ENCODE measurements at places on chromosomes 2 and 18.

DNA sequence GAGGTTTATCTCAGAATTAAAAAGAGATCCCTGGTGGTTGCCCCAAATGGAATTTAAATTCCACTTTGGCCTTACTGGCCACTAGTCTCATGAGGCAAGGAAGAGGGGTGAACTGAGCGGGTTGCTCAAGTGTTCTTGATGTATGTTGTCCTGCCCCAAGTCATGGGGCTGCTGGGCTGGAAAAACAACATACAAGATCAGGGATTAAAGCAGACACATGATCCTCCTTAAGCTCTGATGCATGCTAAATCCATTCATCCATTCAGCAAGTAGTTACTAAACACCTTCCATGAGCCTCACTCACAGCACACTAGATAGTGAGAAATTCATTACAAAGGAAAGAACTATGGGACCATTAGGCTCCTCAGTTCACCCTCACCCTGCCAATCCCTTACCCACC lies 196.3 kb downstream of the MREG start:
- DNase-seq = no peak

- DNase-seq = no peak
These were observed 237.6 kb upstream of the UBE2E3 start for GRCh38 chr2:180742801-180743200.

DNA sequence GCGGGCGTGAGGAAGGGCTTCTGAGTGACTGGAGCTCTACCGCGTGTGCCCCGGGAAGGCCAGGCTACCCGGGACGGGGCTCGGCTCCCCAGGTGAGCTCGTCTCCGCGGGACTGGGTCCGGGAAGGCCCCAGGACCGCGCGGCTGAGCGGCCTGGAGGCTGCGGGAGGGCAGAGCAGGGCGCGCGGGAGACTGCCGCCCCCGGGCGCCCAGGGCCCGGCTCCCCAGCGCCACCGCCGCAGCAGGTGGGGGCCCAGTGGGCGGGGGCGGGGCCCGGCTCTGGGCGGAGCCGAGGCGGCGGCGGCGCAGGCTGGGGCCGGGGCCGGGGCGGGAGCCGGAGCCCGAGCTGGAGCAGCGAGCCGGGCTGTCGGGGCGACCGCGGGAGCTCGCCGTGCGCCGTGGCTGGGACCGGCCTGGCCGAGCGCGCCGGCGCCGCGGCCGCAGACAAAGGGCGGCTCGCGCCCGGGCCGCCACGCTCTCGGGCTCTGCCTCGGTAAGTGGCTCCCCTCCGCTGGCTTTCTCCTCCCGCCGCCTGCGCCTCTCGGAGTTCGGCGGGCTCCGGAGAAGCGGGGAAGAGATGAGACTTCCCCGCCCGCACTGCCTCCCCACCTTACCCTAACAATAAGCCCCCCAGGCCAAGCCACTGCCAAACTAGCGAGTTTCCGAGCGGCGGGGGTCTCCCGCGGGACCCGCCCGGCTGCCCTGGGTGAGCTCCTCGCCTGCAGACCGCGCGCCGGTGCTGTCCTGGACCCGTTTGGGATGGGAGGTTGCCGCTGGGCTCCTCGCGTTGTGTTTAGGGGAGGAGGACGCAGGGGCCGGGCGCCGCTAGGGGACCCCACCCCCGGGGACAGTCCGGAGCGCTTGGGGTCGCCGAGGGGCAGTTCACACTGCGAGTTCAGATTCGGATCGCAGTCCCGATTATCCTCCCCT lies at the start of gene MAPK4:
MAPK4 (plus strand) TSS at position 336 of the 929 bp plus-strand sequence. CDS start 103,872 bp downstream, outside the sequence.
- DNase-seq = no peak

- no peak for DNase-seq
These were observed 120.0 kb upstream of the FHL2 start for GRCh38 chr2:105518897-105519296.

GRCh38 chr2:147589127-147589526 lies 255.7 kb upstream of the ACVR2A start:
- no peak for DNase-seq

DNA sequence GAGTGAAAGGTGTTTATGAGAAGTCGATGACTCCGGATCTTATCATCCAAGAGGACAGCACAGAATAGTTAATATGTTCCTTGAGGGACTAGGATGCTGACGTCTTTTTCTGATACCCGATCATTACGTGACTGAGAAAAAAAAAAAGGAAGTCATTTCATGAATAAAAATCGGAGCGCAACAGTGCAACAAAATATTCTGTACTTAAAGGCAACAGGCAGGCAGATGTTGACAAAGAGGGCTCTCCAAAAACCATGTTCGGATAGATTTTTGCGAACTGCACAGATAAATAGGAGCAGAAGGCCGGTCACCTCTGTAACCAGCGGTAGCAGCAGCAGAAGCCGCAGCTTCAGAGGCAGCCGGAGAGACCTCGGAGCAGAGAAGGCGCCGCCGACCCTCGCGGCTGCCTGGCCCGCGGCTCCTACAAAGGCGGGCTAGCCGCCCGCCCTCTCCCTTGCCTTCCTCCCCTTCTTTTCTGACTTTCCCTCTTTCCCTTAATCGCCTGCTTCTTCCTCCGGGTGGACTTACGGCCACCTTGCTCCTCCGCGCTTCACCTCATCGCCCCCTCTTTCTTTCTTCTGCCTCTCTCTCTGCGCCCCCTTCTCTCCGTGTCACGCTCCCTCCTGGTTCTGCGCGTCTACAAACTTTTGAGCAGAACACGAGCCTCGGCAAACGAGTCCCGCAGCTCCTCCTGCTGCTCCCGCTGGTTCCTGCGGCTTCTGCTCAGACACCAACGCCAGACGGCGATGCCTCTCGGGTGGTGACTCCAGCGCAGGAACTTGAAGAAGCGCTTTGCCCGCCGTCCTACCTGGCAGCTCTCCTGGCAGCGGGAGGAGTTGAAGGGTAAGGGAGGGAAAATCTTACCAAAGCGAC lies at the start of gene ADCYAP1:
ADCYAP1 (plus strand) TSS at position 654 of the 873 bp plus-strand sequence. CDS start 516 bp downstream, outside the sequence.
- DNase-seq = no peak

- no peak for DNase-seq
These were observed 198.2 kb upstream of the COPS8 start for GRCh38 chr2:236887531-236887930.

GRCh38 chr18:13382366-13382953 lies 163.9 kb downstream of the LDLRAD4 start:
- no peak for DNase-seq

DNA sequence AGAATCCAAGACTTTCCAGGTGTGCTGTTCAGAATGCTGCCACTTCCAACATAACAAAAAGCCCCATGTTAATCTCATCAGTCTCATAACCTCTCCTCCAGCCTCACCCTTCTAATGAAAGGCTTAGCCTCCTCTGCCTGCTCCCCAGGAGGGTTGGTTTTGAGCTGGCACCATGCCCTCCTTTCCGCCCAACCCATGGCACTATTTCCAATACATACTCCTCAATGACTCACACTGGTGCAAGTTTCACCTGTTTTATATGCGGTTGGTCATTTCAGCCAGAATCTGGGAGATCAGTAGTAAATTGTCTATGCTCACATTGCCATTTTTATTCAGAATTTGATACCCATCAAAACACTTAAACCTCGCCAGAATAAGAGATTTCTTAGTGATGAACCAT lies 157.6 kb upstream of the NRP2 start:
- DNase-seq = no peak

DNA sequence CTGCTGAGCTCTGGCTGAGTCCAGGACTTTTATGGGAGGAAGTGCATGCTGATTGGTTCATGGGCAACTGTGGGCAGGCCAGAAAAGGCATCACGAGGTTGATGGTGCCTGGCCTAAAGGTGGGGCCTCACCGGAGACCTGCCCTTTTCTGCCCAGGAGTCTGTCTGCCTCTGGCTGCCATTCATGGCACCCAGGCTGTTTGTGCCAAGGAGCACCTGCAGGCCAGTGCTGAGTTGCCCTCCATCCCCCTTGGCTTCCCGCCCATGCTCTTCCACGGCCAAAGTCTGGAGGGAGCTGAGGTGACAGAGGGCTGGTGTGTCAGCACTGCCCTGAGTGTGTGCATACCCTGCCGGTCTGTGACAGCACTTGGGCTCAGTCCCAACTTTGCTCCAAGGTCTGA lies 123.2 kb downstream of the PTH2R start:
- no peak for DNase-seq

DNA sequence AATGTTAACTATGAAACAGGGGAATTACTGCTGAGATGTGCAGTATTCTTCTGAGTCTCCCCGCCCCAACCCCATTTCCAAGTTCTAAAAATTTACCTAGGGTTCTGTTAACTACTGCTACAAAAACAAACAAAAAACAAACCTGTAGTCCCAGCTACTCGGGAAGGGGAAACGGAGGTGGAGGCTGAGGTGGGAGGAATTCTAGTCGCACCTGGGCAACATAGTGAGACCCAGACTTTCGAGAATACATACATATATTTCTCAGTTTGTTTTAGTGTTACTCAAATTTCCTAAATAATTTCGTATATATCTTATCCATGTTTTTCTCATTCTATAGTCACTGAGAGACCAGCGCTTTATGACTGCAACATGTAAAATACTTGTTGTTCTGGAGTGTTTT lies 989 bp downstream of the STAM2 start:
- DNase-seq = no peak

GRCh38 chr2:185335879-185336278 lies 402.7 kb upstream of the FSIP2 start:
- DNase-seq = no peak

GRCh38 chr2:143725400-143725799 lies 596.2 kb downstream of the ARHGAP15 start:
- no peak for DNase-seq

- no peak for DNase-seq
These were observed 35.3 kb downstream of the NCKAP5 start for GRCh38 chr2:133532919-133533318.

DNA sequence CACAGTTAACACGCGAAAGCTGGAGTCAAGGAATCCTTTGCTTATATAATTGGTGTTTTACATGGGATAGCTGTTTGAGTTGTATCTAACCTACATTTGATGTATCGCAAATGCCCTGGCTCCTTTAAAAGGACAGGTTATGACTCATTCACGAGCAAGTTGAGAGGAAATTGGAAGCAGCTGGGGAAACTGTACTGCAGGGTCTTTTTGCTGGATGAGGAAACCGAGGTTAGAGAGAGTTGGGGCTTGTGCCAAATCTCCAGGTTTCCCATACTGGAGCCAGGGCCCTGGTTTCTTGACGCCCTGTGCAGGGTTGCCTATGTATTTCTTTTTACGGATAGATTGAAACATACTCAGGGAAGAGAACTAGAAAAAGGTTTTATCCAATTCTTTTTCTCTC lies 60.0 kb upstream of the SPTBN1 start:
- DNase-seq = no peak

DNA sequence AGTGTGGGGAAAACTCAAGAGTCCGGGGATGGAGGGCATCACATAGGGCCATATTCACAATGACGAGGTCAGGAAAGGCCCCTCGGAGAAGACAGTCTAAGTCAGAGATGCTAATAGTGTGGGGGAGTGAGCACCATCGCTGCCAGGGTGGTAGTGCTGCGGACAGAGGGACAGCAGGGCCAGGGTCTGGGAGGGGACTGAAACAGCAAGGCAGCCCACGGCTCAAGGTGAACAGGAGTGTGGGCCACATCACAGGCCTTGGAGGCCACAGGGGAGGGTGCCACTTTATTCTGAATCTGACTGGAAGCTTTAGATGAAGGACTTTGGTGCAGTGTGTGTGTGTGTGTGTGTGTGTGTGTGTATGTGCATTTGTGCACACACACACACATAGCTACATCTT lies 130.9 kb upstream of the GLI2 start:
- no peak for DNase-seq

DNA sequence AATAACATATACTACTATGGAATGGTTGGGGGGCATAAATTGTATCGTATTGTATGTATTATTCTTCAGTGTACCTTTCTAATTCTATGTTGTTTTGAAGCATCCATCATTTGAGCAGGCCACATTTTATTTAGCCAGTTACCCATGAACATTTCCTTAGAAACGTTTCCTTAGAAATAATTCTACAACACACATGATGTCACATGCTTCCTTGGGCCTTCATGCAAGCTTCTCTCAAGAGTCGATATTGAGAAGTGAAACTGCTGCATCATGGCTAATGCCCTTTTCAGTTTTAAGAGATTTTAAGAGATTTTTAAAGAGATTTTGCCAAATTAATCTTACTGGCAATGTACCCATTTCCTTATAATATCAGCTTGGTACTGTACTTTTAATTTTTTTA lies 63.9 kb downstream of the ALPK2 start:
- no peak for DNase-seq

- no peak for DNase-seq
These were observed 48.7 kb upstream of the C1GALT1C1L start for GRCh38 chr2:43724728-43725526.

DNA sequence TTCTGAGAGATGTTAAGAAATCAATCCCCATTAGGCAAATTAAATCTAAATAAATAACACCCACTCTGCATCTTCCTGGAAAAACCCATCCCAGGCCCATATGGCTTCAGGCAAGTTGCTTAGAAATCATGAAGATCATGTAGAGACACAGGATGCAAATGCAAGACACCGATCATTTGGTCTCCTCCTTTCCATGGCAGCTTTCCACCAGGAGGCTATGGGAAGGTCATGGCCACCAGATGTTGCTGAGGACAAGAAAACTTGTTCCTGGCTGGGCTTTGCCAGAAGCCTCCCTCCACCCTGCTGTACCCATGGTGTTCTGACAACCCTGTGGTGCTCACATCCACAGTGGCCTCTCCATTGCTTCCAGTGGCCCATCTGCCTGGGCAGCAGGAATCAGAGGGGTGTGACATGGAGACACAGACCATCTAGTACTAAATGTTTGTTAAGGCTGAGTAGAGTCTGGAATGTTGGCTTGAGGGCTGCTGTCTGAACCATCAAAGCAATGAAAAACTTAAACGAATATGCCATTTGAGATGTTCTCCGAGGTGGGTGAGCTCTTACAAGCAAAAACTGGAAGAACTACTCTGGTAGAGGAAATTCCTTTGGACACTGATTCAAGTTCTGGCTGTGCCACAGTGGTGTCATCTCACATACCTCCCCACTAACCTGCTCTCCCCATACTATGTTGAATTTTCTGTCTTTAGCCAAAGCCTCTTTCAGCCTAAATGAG lies 293.2 kb downstream of the TNS1 start:
- DNase-seq = no peak

DNA sequence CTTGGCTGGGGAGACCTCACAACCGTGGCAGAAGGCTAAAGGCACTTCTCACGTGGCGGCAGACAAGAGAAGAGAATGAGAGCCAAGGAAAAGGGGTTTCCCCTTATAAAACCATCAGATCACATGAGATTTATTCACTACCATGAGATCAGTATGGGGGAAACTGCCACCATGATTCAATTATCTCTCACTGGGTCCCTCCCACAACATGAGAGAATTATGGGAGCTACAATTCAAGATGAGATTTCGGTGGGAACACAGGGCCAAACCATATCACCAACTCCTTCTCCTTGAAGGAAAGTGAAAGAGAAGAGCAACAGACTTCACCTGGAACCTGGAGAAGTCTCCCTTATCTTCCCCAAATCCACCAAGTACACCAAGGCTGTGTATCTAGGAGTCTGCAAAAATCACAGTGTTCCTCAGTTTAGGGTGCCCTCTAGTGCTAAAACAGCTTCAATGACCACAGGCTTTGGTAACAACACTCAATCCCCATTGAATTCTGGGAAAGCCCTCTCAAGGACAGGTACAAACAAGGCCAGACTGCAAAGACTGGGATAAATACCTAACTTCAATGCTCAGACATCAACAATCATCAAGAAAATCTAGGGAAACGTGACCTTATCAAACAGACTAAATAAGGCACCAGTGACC lies 148.8 kb upstream of the SRD5A2 start:
- DNase-seq = no peak

GRCh38 chr2:126600742-126601141 lies 55.2 kb upstream of the GYPC start:
- no peak for DNase-seq

Measured in activated T-helper 1 cell treated with anti-CD3 and anti-CD28 coated beads, Interleukin-2, amount 50 U/mL, for 16 hours (primary cell).